Colonic mucosa (tissue), 4 donors: ENCODE measurements at places on chromosomes 6 and 20. TPM values are rescaled to one million over a fixed set of nuclear protein-coding genes. Genes with fewer than 3 reads are reported as not detected.

The ZC2HC1B gene
- not detected for total RNA-seq

The B3GAT2 gene
- not detected for total RNA-seq

- H3K27me3 ChIP-seq: no peaks in the 10 kb centered on the region
- H3K4me1 ChIP-seq: no peaks in the 10 kb centered on the region
- DNase-seq: no peak
- peaks cover 5% of the 10 kb centered on the region for H3K36me3 ChIP-seq
- H3K4me3 ChIP-seq: no peak overlapping the region
Measured at GRCh38 chr6:53032849-53033248, 32.4 kb upstream of the FBXO9 start.

DNA sequence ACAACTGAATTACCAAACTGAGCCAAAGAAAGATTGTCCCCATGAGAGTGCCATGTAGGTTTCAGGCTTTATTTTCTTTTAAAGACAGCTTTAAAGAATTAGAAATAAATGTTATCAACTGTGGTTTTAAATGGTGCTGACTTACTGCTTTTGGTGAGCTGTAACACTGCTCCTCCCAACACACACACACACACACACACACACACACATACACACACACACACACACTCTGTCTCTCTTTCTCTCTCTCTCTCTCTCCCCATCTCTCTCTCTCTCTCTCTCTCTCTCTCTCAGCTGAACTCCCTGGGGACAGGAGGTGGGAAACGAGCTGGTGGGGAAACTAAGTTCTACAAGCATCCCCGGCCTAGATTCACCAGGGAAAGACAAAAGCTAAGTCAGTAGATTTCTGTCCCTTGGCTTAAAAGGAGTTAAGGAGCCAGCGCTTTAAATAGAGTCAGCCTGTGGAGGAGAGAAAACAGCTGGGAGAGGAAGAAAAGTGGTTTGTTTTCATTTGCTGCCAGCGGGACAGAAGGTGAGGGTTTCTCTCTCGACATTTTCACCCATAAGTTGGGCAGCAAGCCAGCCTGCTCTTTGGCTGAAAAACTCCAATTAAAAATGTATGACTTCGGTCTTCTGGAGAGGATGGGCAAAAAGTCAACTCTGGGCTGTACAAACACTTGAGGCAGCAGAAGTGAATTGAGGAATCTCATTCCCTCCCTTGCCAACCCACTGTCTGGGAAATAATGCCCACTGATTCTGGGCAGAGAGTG, 27.4 kb downstream of the CBLN4 start:
- H3K4me3 ChIP-seq: no peak overlapping the region
- no peak for DNase-seq
- no peak overlapping the region for H3K27ac ChIP-seq
- no peaks in the 10 kb centered on the region for H3K27me3 ChIP-seq
- no peaks in the 10 kb centered on the region for H3K36me3 ChIP-seq

DNA sequence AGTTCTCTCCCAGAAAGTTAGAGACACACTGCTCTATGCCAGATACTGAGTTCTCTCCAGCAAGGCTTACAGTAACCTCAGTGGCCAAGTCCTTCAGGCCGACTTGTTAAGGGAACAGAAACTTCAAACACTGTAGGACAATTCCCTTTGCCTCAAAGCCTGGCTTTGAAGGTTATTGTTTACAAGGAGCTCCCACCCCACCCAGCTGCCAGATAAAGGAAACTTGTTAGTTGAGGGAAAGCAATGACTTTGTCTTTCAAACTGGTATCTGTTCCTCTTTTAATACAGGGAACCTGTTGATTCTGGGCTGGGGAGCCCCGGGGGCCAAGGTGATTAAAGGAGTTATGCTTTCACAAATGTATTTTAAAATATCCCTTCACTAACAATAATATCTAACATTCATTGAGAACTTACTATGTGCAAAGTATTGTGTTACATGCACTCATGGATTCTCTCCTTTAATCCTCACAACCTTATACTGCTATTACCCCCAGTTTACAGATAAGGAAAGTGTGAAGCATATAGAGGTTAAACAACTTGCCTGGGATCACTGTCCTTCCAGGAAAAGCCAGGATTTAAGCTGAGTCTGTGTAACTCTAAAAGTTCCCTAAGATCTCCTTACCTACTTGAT, 27.6 kb upstream of the CDKN1A start:
- H3K4me3 ChIP-seq: no peak overlapping the region
- peaks cover 3% of the 10 kb centered on the region for H3K4me1 ChIP-seq
- DNase-seq: peak; percentile 63
- no peaks in the 10 kb centered on the region for H3K36me3 ChIP-seq

GRCh38 chr6:3052481-3053230, 15.6 kb upstream of the RIPK1 start:
- no peak for DNase-seq
- no peak overlapping the region for H3K27ac ChIP-seq
- no peaks in the 10 kb centered on the region for H3K4me1 ChIP-seq
